Stimulated activated CD8-positive, alpha-beta memory T cell treated with anti-CD3 and anti-CD28 coated beads, Interleukin-12 subunit alpha, Interleukin-12 subunit beta, amount 100 ng/mL, for 1 hour (primary cell): ENCODE measurements at places on chromosomes 7 and 10.
A peak's percentile ranks its signal among the peaks of the same experiment; 100 is the strongest.

GRCh38 chr7:85191383-85191782, 4.5 kb upstream of the SEMA3D start:
- DNase-seq: no peak

GRCh38 chr10:4813496-4813895, 12.5 kb upstream of the AKR1E2 start:
- no peak for DNase-seq

- no peak for DNase-seq
These were observed 227.0 kb downstream of the BBS9 start for GRCh38 chr7:33356336-33356735.

DNA sequence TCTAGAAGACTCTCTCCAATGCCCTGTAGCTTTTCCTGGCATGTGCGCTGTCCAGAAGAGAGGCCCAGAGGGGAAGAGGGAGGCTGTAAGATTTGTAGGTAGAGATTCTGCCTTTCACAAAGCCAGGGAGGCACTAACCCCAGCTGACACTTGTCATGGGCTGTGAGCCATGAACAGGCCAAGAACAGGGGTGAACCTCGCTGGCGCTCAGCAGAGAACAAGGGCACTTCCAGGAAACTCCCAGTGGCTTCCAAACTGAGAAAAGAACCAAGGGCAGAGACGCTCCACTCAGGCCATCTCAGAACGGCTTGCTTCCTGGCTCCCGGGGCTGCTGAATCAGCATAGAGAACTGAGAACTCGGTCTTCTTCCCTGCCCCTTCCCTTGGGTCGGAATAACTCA, 257.8 kb upstream of the ZNF32 start:
- DNase-seq: no peak

GRCh38 chr10:59687657-59688056, 22.0 kb downstream of the SLC16A9 start:
- no peak for DNase-seq

GRCh38 chr7:43931346-43931745, 5.1 kb downstream of the UBE2D4 start:
- no peak for DNase-seq

- no peak for DNase-seq
These were observed 75.7 kb downstream of the IMMP2L start for GRCh38 chr7:111486472-111487142.

DNA sequence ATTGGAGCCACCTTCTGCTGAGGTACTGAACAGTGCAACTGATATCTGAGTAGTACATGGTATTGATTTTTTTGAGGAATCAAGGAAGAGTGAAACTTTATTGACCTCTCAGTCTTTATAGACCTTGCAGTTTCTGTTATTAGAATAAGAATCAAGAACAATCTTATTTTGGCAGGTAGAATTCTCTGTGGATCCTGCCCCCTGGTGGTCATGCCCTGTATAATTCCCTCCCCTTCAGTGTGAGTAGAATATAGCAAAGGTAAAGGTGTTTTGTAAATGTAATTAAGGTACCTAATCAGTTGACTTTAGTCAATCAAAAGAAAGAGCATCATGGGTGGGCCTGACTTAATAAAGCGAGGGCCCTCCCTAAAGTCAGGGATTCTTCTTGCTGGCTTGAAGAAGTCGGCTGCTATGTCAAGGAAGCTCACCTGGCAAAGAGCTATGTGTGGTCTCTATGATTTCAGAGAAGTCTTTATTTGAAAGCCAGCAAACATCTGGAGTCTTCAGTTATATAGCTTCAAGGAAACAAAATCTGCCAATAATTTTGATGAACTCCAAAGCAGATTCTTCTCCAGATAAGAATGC, 142.8 kb downstream of the LSM5 start:
- DNase-seq: no peak

DNA sequence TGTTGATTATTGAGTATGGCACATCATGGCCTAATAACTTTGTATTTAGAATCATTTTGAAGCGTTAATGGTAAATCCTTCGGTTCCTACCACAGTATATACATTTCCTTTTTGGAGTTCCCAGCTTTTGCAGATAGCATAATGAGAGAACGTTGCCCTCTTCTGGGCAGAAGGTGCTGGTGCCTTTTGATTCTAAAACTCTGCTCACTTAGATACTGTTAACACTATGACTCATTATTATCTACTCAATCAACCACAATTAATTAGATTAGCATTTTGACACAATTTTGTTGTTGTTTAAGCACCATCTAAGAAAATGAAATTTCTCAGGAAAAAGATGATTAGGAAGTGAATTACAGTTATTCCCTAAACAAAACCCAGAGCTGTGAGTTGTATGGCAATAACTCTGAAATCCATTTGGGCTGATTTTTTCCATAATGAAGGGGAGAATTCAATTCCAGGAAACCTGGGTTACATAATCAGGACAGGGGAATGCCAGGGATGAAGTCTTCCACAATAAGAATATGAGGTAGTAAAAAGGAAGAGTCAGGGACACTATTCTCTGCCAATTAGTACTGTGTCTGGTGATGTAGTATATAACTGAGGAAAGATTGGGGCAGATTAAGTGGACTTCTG, 11.5 kb upstream of the DLD start:
- peak; percentile 28 for DNase-seq
